ENCODE measurements at places on chromosomes 16 and 17.
A peak's percentile ranks its signal among the peaks of the same experiment; 100 is the strongest.

- no peak for DNase-seq
Measured at GRCh38 chr17:73399056-73399455, 87.3 kb upstream of the CDC42EP4 start.

DNA sequence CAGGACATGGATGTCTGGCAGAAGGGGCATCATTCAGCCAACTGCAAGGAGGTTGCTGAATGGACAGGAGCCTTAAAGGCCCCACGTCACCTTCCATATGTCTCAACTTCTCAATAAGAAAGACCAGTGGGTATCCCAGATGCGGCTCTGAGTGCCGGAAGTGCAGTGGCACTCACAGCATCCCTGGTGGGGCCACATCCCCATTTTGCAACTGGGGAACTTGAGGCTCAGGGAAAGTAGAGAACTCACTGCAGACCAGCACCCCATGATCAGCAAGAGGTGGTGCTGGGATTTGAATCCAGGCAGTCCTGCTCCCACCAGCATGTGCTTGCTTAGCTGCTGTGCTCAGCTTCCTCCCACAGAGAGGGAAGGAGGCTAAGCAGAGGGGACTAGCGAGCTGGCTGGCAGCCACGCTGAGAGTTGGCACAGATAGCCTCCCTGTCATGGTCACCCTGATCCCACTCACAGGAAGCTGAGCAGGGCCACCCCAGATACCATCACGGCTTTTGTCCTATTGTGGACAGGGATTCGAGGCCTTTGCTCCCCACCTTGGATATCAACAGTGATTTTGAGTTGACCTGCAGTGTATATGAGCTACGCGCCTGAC, 294.2 kb upstream of the FOXF1 start:
- no peak for DNase-seq

DNA sequence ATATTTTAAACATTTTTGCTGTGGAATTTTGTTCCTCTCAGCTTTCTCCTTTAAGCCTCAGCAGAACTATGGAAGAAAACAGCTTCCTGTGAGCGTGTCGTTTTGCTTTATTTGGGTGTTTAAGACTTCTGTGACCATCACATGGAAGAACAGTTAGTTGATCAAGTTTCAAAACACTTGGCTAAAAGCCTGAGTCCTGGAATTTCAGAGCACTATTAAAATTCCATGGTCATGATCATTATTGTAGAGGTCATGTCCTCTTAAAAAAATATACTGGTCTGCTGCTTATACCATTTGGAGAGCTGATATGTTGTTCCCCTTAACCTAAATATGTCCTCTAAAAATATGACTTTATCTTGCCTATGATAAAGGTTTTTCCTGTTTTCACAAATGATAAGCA, 12.6 kb upstream of the CDR2 start:
- DNase-seq, result no peak

DNA sequence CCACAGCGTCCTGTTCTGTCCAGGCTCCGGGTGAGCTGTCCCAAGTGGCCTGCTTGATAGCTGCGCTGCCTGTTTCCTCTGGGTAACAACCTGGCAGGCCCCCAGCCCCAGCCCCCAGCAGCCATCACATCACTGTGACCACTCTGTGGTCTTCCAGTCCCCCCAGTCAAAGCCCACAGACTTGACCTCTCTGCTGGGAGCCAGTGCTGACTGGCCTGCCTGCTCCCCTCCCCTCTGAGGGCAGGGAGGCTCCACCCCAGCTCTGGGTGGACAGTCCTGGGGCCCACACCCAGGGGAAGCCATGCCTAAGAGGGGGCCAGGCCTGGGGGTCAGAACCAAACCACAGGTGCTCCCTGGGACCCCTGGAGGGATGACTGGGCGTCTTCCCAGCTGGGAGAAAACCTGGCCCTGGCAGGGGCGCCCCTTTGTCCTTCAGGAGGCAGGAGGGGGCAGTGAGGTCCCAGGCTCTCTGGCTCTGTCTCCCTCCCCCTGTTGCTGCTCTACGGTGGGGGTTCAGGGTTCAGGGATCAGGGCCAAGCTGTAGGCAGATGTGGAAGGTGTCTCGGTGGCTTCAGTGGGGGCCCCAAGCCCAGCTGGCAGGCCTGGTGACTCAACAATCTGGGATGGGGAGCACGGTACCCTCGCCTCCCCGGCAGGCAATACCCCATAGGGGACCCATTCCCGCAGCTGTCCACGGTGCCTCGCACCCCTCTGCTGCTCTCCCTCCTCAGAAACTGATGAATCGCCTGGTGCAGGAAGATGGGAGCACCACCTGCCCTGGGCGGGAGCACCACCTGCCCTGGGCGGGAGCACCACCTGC, 1.8 kb upstream of the SLC16A3 start:
- DNase-seq, result no peak

DNA sequence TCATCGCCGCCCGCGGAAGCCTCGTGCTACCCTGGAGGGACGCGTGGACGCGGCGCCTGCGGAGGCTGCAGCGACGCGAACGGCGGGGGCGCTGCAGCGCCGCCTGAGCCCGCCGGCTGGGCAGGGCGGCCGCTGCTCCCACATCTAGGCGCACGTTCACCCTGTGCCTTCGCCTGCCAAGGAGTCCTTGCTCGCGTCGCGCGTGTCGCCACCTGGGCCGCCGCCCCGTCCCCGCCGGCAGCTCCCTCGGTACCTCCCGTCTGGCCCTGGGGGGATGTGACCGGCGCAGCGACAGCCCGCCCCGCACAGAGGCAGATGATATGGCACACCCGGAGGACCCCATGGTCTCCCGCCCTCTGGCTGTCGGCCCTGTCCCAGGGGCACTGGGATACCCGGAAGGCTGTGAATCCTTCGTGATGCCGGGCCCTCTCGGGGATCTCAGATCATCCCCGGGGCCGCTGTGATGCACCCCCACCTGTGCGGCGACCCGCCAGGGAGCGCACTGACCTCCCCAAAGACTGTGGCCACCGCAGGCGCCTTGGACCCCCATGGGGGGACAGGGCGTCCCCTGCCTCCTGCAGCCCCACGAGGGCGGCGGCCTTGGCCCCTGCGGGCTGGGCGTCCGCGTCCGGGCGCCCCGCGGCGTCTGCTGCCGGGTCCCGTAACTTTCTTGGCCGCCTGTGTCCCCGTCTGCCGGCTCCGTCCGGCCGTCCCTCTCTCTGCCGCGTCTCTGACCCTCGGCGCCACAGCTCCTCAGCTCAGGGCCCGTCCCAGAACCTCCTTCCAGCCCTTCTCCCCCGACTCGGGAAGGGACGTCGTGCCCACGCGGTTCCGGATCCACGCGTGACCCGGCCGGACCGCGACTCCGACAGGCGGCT, 689 bp upstream of the TBC1D24 start:
- peak; percentile 31 for DNase-seq

GRCh38 chr17:54901230-54901822, 674 bp downstream of the TOM1L1 start:
- DNase-seq, result no peak

GRCh38 chr16:53945996-53946395, 242.0 kb downstream of the FTO start:
- no peak for DNase-seq

DNA sequence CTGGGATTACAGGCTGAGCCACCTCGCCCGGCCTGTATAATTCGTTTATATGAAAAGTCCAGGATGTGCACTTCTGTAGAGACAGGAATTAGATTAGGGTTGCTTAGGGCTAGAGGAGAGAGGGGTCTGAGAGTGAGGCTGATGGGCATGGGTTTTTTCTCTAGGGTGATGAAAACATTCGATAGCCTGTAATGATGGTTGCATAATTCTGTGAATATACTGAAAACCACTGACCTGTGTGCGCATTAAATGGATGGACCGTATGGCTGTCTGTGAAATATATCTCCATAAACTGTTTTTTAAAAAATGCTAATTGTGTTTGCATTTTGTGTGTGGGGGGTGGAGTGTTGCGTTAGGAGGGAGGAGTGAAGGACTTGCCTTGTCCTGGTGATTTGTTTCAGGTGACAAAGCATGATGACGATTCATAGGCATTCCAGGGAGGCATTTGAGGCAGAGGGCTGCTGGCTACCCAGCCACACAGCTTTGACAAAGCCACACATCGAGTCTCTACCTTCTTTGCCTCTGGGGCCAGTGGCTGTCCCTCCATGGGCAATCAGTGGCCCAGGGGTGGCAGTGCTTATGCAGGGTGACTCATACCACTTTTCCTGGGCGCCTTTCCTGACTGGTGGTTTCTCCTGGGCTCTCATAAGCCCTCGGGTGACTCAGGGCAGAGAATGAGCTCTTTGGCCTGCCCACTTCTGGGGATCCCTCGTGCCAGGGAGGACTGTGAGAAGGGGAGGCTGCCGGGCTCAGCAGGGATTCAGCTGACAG, 148.5 kb upstream of the WSCD1 start:
- no peak for DNase-seq

GRCh38 chr16:70553645-70554044, 30.0 kb downstream of the SF3B3 start:
- no peak for DNase-seq

DNA sequence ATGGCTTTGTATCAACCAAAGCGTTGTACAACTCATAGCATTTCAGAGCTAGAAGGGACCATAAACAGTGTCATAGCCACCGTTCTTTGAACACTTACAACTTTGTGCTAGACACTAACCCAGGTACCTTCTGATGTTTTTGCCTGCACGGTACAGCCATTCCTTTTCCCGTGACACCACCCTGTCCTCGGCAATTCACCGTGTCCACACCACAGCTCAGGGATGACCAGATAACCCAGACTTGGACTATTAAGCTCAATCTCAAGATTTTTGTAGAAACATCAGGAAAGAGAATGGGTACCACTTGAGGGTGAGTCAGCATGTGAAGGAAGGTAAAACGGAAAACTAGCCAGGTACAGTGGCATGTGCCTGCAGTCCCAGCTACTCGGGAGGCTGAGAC, 9.8 kb upstream of the CBFB start:
- DNase-seq, result no peak

- no peak for DNase-seq
Measured at GRCh38 chr17:27590864-27591263, 40.1 kb upstream of the LGALS9 start.

DNA sequence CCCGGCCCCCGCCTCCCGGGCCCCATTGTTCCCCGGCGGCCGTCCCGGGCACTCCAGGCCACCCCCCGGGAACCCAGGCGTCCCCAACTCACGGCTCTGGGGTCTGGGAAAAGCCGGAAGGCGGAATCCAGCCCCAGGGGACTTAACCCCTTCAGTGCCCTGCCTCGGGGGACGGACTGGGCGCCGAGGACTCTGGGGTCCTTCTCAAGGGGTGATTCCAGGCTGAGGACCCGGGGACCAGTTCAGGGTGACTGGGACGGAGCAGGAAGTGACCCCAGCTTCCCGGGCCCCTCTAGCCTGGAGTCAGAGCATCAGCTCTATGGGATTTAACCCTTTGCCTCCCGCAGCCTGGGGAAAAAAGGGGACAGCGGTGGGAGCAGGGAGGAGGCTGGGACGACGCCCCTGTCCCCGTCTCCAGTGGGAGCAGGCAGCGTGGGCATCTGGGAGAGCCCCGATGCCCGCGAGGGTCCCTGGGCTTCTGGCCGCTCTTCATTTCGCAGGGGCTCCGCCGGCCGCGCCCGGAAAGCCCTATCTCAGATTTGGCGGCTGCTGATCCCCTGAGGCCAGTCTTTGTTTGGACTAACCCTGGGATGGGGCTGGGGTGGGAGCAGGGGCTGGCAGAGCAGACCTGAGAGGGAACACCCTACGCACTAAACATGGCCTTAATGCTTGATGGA, at the start of gene ZNF629:
Gene ZNF629, minus strand, starts transcription at position 270 of the 677 bp plus-strand sequence. CDS start 2,723 bp downstream, outside the sequence.
- no peak for DNase-seq

DNA sequence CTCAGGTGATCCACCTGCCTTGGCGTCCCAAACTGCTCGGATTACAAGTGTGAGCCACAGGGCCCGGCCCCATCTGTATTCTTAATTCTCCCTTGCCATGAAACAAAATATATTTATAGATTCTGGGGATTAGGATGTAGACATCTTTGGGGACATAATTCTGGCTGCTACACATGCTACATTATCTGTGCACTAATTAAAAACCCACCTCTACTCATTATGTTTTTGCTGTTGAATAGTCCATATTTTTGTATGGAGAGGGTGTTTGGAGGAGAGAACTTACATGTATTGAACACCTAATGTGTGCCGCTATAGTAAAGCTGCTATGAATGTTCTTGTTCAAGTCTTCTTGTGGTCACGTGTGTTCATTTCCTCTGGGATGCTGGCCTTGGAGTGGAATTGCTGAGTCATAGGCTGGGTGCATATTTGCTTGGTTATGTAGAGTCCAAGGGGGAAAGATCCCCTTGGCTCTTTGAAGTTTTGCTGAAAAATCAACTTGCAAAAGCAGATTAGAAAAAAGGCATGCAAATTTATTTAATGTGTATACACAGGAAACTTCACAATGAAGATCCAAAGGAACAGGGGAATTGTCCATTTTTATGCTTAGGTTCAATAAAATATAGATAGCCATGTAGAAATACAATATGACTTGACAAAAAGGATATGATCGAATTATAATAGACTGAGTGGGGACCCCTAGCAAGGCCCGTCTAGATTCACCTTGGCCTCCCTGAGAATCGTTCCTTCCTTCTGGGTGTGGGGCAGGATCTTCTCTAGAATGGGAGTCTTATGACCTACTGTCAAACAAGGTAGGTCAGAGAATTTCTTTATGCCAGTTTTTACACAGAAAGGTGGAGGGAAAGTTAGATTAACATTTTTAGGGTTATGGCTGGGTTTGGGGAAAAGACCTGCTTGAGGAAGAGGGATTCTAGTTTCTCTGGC, 42.1 kb upstream of the GPRC5B start:
- no peak for DNase-seq

DNA sequence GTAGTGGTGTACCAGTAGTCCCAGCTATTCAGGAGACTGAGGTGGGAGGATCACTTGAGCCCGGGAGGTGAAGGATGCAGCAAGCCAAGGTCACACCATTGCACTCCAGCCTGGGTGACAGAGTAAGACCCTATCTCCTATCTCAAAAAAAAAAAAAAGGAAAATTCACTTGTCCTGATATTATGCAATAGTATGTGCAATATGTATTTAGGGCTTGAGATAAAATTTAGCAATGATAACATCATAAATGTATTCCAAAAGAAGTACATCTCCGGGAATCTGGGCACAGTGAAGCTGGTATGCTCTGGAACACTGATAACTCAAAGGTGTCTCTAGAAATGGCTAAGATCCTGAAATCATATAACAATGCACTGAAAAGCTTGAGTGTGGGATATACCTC, 74.5 kb downstream of the NCOR1 start:
- DNase-seq, result no peak

DNA sequence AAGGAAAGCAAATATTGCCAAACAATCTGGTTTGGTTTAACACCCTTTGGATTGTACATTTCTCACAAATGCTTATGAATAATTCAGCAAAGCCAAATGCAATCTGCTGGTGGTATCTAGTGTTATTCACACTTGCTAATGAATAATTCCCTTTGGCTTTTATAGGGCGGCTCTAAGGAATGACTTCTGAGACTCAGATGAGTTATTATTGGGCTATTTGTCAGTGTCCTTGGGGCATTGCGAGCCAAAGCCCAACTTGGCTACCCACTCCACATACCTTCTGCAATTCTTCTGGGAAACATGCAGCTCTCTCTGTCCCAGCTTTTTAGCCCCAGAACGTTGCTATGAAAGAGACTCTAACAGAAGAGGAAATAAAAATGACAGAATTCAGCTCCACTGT, 41.1 kb downstream of the FTO start:
- no peak for DNase-seq
